A549 treated with ZK216348 at 1 μM for 4 hours (cell line): ENCODE measurements at places on chromosomes 2 and 18. TPM values are rescaled to one million over a fixed set of nuclear protein-coding genes. Genes with fewer than 3 reads are reported as not detected.

Gene REG3G
- total RNA-seq: not detected in 5 replicates

Gene BOLL
- not detected in 5 replicates for total RNA-seq

Gene FKBP1B
- 8.9 to 12.0 TPM (median 11.0 TPM) in 5 replicates for total RNA-seq

Gene SLC9A4
- not detected in 5 replicates for total RNA-seq

Gene TGFBRAP1
- 12.6 to 17.5 TPM (median 17.1 TPM) in 5 replicates for total RNA-seq

Gene CDK15
- total RNA-seq: not detected in 5 replicates

Gene AQP12A
- not detected in 5 replicates for total RNA-seq

Gene CXCR1
- total RNA-seq: not detected in 5 replicates

Gene HES6
- total RNA-seq: 7.5 to 18.3 TPM (median 14.7 TPM) in 5 replicates

Gene CTAGE1
- not detected in 5 replicates for total RNA-seq

Gene THAP4
- 57.1 to 84.6 TPM (median 79.5 TPM) in 5 replicates for total RNA-seq

Gene KYNU
- total RNA-seq: 250 to 331 TPM (median 273 TPM) in 5 replicates

Gene RIT2
- total RNA-seq: not detected in 5 replicates

Gene C2orf66
- 0.11 TPM in 1 of 5 replicates, not detected in the others for total RNA-seq

Gene CEP192
- 7.4 to 10.4 TPM (median 7.8 TPM) in 5 replicates for total RNA-seq

Gene CYP20A1
- total RNA-seq: 8.0 to 11.9 TPM (median 9.1 TPM) in 5 replicates

Gene SGPP2
- 0.24 to 0.46 TPM (median 0.38 TPM) in 5 replicates for total RNA-seq

Gene ICOS
- not detected in 5 replicates for total RNA-seq

Gene SH3RF3
- total RNA-seq: 0.28 to 0.63 TPM (median 0.49 TPM) in 5 replicates

Gene CRYGD
- not detected in 5 replicates for total RNA-seq

Gene TMEM178A
- 0.09 to 0.21 TPM in 2 of 5 replicates, not detected in the others for total RNA-seq

Gene DIS3L2
- total RNA-seq: 9.5 to 15.2 TPM (median 13.9 TPM) in 5 replicates

Gene REV1
- total RNA-seq: 7.6 to 14.5 TPM (median 12.3 TPM) in 5 replicates

Gene ITGB1BP1
- total RNA-seq: 151 to 262 TPM (median 161 TPM) in 5 replicates

Gene RUFY4
- total RNA-seq: not detected in 5 replicates

Gene ERFE
- total RNA-seq: 6.0 to 9.9 TPM (median 9.1 TPM) in 5 replicates

Gene CNDP1
- total RNA-seq: not detected in 5 replicates

Gene IL36B
- total RNA-seq: 0.15 to 0.37 TPM in 2 of 5 replicates, not detected in the others

Gene PLGLB2
- 0.36 to 0.42 TPM in 2 of 5 replicates, not detected in the others for total RNA-seq

Gene SPDYA
- 0.14 to 0.33 TPM (median 0.27 TPM) in 4 of 5 replicates, not detected in the other for total RNA-seq

Gene HSPD1
- total RNA-seq: 578 to 764 TPM (median 638 TPM) in 5 replicates

Gene HOXD1
- total RNA-seq: 0.18 to 0.28 TPM (median 0.24 TPM) in 4 of 5 replicates, not detected in the other

Gene MRO
- total RNA-seq: 0.13 to 0.26 TPM (median 0.23 TPM) in 5 replicates

Gene ACVR1C
- 0.08 to 0.14 TPM in 2 of 5 replicates, not detected in the others for total RNA-seq

Gene PARD6G
- 2.3 to 3.4 TPM (median 2.4 TPM) in 5 replicates for total RNA-seq

Gene B3GNT7
- 1.5 to 2.8 TPM (median 2.4 TPM) in 5 replicates for total RNA-seq

Gene COL4A3
- total RNA-seq: 0.28 to 1.3 TPM (median 0.82 TPM) in 5 replicates

Gene ABCG5
- not detected in 5 replicates for total RNA-seq

Gene EMILIN2
- total RNA-seq: 8.6 to 14.7 TPM (median 14.1 TPM) in 5 replicates

Gene CDH7
- 0.02 TPM in 1 of 5 replicates, not detected in the others for total RNA-seq

Gene RBKS
- 6.9 to 8.1 TPM (median 7.7 TPM) in 5 replicates for total RNA-seq

Gene SULT1C4
- 0.27 TPM in 1 of 5 replicates, not detected in the others for total RNA-seq

Gene RAB17
- 0.16 to 0.33 TPM (median 0.28 TPM) in 4 of 5 replicates, not detected in the other for total RNA-seq

Gene AOX1
- 3.8 to 5.2 TPM (median 4.9 TPM) in 5 replicates for total RNA-seq

Gene STEAP3
- 32.7 to 55.4 TPM (median 48.8 TPM) in 5 replicates for total RNA-seq

Gene LONRF2
- 2.0 to 3.7 TPM (median 3.0 TPM) in 5 replicates for total RNA-seq

Gene FBXO48
- total RNA-seq: 0.35 to 0.71 TPM (median 0.56 TPM) in 5 replicates
